Activated T-cell treated with anti-CD3 and anti-CD28 coated beads, Interleukin-2, amount 50 U/mL, for 24 hours (primary cell): ENCODE measurements at places on chromosomes 3 and 15.

DNA sequence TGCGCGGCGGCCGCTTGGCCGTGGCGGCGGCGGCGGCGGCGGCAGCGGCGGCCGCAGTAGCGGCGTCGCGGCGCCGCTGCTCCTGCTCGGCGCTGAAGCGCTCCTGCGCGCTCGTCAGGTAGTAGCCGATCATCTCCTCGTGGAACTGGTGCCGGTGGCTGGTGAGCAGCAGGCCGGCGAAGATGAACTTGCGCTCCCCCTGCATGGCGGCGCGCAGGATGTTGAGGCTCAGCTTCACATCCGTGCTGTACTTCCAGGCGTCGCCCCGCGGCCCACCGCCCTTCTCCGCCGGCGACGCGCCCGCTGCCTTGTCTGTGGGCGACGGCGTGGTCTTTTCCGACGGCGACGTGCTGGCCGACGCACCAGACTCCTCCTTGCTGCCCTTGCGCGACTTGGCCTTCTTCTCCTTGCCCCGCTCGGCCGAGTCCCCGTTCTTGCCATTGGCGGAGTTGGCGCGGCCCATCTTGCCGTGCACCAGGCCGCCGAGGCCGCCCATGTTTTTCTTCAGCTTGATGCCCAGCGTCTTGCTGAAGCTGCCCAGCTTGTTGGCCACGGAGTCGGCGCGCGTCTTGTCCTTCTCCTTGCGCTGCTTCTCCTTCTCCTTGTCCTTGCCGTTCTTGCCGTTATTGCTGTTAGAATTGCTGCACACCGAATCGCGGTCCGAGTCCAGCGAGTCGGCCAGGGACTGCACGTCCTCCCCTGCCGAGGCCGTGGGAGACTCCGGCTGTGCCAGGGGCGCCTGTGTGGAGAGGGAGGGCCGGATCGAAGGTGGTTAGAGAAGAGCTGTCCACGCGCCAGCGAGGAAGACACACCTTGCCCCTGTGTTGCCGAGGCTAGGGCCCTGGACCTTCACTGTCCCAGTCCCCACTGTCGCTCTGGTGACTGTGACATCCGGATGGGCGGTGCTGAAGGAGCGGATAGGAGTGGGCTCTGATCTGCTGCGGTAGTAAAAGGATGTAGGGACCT, 157.6 kb downstream of the KLF13 start:
- DNase-seq, result peak; percentile 33
- peaks cover 79% of the 10 kb centered on the region for H3K4me1 ChIP-seq
- H3K27ac ChIP-seq, result peak overlapping the region; percentile 87
- peaks cover 2% of the 10 kb centered on the region for H3K27me3 ChIP-seq
- H3K36me3 ChIP-seq, result peaks cover 28% of the 10 kb centered on the region
- H3K4me3 ChIP-seq, result peak overlapping the region; percentile 81

GRCh38 chr15:51750186-51750585, 1.2 kb upstream of the TMOD2 start:
- no peak for DNase-seq
- H3K4me3 ChIP-seq, result peak overlapping the region; percentile 79
- no peak overlapping the region for H3K27ac ChIP-seq
- no peaks in the 10 kb centered on the region for H3K36me3 ChIP-seq
- H3K4me1 ChIP-seq, result peaks cover 29% of the 10 kb centered on the region

GRCh38 chr15:48834756-48835155, 23.9 kb upstream of the CEP152 start:
- no peak overlapping the region for H3K4me3 ChIP-seq
- H3K27ac ChIP-seq, result no peak overlapping the region
- H3K27me3 ChIP-seq, result peaks cover 35% of the 10 kb centered on the region
- no peak for DNase-seq
- H3K4me1 ChIP-seq, result no peaks in the 10 kb centered on the region
- no peaks in the 10 kb centered on the region for H3K36me3 ChIP-seq

- no peak overlapping the region for H3K4me3 ChIP-seq
- no peak overlapping the region for H3K27ac ChIP-seq
- H3K27me3 ChIP-seq, result no peaks in the 10 kb centered on the region
- peaks cover 30% of the 10 kb centered on the region for H3K4me1 ChIP-seq
These were observed 38.2 kb downstream of the STAG1 start for GRCh38 chr3:136714020-136714419.

GRCh38 chr3:41140242-41140641, 59.1 kb upstream of the CTNNB1 start:
- no peaks in the 10 kb centered on the region for H3K27me3 ChIP-seq
- H3K27ac ChIP-seq, result no peak overlapping the region
- no peak overlapping the region for H3K4me3 ChIP-seq
- no peaks in the 10 kb centered on the region for H3K36me3 ChIP-seq

- DNase-seq, result no peak
- H3K27me3 ChIP-seq, result peaks cover 10% of the 10 kb centered on the region
- H3K36me3 ChIP-seq, result no peaks in the 10 kb centered on the region
- H3K4me1 ChIP-seq, result no peaks in the 10 kb centered on the region
- no peak overlapping the region for H3K27ac ChIP-seq
- H3K4me3 ChIP-seq, result no peak overlapping the region
These were observed 36.8 kb upstream of the GOLGA6L2 start for GRCh38 chr15:23483821-23484299.

DNA sequence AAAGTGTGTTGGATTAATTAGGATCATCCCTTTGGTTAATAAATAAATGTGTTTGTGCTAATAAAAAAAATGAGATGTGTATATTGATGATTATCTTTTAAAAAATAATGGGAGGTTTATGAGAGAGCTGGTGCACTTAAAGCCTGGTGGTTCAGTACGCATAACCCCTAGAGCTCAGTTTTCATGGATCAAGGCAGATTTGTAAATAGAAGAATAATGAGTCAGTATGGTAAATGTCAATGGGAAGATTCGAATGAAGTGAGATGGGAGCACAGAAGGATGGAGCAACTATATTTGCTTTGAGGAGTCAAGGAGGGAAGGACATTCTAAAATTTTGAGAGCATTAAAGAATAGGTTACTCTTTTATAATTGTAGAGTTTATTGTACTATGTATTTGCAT, 35.4 kb downstream of the AKAP13 start:
- peaks cover 87% of the 10 kb centered on the region for H3K4me1 ChIP-seq
- no peak overlapping the region for H3K4me3 ChIP-seq
- H3K27ac ChIP-seq, result peak overlapping the region; percentile 50
- no peaks in the 10 kb centered on the region for H3K27me3 ChIP-seq

DNA sequence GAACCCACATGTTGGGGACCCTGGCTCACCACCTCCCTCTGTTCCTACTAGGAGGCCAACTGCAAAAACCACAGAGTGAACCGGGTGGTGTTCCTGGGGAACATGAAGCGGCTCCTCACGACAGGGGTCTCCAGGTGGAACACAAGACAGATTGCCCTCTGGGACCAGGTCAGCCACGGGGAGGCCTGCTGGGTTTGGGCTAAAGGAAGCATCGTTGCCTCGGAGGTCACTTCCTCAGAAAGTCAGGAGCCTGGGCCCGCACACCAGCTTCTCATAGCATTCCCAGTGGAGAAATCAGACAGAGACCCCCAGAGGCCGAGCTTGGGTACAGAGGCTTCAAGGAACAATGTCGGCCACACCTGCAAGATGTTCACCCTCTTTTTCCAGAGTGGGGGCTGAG, 106.8 kb downstream of the ANP32A start:
- no peaks in the 10 kb centered on the region for H3K36me3 ChIP-seq
- H3K27me3 ChIP-seq, result peaks cover 14% of the 10 kb centered on the region
- no peak overlapping the region for H3K27ac ChIP-seq
- no peak for DNase-seq

DNA sequence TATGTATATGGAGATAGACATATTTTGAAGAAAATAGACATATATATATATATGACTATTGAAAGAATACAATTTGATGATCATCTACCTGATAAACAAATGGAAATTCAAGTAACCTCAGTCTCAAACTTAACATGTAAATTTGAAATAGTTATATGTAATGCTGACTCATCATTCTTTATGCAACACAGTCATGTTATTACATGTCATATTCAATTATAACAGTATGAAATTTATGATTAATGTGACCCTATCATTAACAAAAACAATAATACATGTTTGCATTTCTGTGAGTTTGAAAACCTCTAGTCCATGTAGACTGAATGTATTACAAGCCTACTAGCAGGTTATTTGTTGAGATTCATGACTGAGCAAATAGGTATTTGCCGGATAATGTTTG, 204.1 kb downstream of the CADM2 start:
- no peaks in the 10 kb centered on the region for H3K27me3 ChIP-seq
- no peak overlapping the region for H3K4me3 ChIP-seq
- peaks cover 1% of the 10 kb centered on the region for H3K4me1 ChIP-seq
- DNase-seq, result no peak
- H3K36me3 ChIP-seq, result no peaks in the 10 kb centered on the region

- no peak overlapping the region for H3K27ac ChIP-seq
- no peaks in the 10 kb centered on the region for H3K4me1 ChIP-seq
- no peak for DNase-seq
- H3K36me3 ChIP-seq, result no peaks in the 10 kb centered on the region
- no peaks in the 10 kb centered on the region for H3K27me3 ChIP-seq
- no peak overlapping the region for H3K4me3 ChIP-seq
These were observed 95.8 kb upstream of the PLAAT1 start for GRCh38 chr3:193145248-193145647.

DNA sequence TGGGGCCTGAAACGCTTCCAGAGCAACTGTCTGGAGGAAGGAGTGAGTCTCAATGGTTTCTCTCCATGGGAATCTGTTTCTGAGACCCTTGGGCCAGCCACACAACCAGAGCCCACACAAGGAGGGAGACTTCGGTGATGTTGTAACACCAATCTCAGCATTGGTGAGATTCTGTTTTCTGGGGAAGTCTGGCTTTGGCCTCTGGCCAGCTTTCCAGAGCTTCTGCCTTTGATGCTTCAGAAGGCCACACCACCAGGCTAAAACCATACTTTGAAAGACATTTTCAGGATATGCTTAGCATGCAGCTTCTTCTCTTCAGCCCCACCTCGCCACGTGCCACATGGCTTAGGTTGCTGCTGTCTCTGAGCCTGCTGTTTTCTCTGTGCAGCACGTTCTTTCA, 3.6 kb upstream of the EEFSEC start:
- no peaks in the 10 kb centered on the region for H3K27me3 ChIP-seq
- peaks cover 13% of the 10 kb centered on the region for H3K4me1 ChIP-seq
- peaks cover 9% of the 10 kb centered on the region for H3K36me3 ChIP-seq
- H3K4me3 ChIP-seq, result no peak overlapping the region
- no peak for DNase-seq

- peak overlapping the region; percentile 71 for H3K27ac ChIP-seq
- H3K27me3 ChIP-seq, result no peaks in the 10 kb centered on the region
These were observed 31.1 kb downstream of the TSPAN3 start for GRCh38 chr15:77039848-77040247.

- no peak for DNase-seq
- no peaks in the 10 kb centered on the region for H3K27me3 ChIP-seq
- H3K27ac ChIP-seq, result no peak overlapping the region
- no peaks in the 10 kb centered on the region for H3K4me1 ChIP-seq
These were observed 64.3 kb upstream of the MEX3B start for GRCh38 chr15:82110144-82110543.
